ENCODE measurements at places on chromosomes 12 and 14.
A peak's percentile ranks its signal among the peaks of the same experiment; 100 is the strongest.

DNA sequence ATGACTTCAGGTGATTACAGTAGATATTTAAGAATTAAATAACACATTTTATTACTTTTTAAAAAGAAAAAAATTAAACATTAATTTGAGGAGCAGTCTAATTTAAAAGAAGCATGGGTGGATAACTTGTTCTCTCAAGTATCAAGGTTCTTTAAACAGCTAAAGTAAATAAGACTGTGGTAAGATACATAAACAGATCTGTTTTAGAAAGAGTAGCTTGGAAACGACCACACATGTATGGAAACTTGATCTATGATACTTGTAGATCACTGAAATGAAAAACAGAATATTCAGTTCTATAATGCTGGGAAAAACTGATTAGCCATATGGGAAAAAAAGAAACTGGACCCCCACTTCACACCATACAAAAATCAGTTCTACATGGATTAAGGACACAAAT is 36.0 kb downstream of the TC2N start:
- no peaks in the 10 kb centered on the region for H3K4me1 ChIP-seq
- no peaks in the 10 kb centered on the region for H3K36me3 ChIP-seq
- no peak overlapping the region for H3K27ac ChIP-seq
- no peak for DNase-seq
- no peak overlapping the region for H3K4me3 ChIP-seq
- H3K27me3 ChIP-seq: no peaks in the 10 kb centered on the region

DNA sequence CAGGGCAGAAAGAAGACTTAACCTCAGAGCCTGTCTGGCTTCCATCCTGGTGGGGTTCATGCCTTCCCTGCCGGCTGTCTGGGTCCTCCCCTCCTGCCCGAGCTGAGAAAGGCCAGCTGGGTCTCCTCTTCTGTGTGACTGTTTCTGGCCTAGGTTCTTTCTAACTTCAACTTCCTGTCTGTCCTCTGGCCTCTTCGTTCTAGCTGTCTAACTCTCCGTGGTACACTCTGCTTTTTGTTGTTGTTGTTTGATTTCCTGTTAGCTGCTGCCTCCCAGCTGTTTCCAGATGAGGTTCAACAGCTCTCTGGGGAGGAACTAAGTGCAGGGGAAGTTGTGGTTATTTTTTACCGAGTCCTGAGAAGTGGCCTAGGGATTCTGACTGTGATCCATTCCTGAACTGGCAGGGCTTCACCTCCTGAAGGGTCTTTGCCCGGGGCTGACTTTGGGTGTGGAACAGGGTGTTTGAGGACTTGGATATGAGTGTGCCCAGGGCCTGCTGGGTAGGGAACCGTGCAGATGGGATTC is 3.2 kb downstream of the MLXIP start:
- peak overlapping the region; percentile 74 for H3K4me3 ChIP-seq
- H3K27ac ChIP-seq: peak overlapping the region; percentile 75
- peak; percentile 50 for DNase-seq
- H3K27me3 ChIP-seq: no peaks in the 10 kb centered on the region

DNA sequence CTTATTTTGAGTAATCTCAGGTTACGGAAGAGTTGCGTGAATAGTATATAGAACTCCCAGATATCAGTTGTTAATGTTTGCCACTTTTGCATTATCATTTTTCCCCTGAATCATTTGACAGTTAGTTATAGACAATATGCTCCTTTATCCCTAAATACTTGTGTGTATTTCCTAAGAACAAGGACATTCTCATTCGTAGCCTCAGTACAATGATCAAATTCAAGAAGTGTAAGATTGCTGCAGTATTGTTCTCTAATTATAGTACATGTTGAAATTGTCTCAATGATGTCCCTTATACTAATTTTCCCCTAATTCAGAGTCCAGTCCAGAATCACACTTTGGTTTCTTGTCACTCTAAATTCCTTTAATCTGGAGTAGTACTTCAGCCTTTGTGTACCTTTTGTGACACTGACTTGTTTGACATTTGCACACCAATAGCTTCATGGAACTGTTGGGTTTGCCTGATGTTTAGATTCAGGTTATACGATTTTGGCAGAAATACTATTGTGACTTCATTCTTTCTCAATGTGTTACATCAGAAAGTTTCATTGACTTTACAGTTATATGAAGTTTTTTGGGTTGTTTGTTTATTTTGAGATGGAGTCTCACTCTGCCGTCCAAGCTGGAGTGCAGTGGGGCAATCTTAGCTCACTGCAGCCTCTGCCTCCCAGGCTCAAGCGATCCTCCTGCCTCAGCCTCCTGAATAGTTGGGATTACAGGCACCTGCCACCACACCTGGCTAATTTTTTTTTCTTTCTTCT is 13.1 kb downstream of the DYNC1H1 start:
- no peak overlapping the region for H3K27ac ChIP-seq
- H3K36me3 ChIP-seq: no peaks in the 10 kb centered on the region
- H3K27me3 ChIP-seq: no peaks in the 10 kb centered on the region
- no peak for DNase-seq
- no peaks in the 10 kb centered on the region for H3K4me1 ChIP-seq
- no peak overlapping the region for H3K4me3 ChIP-seq

- no peak for DNase-seq
- H3K27ac ChIP-seq: no peak overlapping the region
- H3K4me3 ChIP-seq: no peak overlapping the region
- no peaks in the 10 kb centered on the region for H3K36me3 ChIP-seq
- no peaks in the 10 kb centered on the region for H3K4me1 ChIP-seq
These were observed 125.4 kb downstream of the DACT1 start for GRCh38 chr14:58763210-58763609.
